ENCODE measurements at places on chromosomes 6 and 20. TPM values are rescaled to one million over a fixed set of nuclear protein-coding genes. Genes with fewer than 3 reads are reported as not detected.

DNA sequence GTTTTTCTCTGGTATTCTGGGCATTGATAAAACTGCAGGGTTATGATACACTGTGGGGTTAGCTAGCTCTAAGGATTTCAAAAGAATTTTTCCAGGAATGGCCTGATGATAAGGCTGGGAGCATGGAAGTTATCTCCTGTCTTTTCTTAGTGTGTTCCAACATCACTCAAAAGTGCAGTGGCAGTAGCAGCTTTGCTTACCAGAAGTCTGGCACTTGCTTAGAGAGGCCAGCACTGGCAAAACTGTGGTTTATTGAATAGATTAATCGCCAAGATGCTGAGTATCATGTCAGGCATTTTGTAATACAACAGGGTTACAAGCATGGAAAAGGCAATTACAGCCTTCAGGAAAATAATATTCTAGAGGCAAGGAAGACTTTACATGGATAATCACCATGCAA is 719.5 kb upstream of the GJE1 start:
- DNase-seq = no peak

TOX2 gene
- 4.6 TPM for total RNA-seq

SLC26A8 gene
- total RNA-seq = not detected

- no peak for DNase-seq
Measured at GRCh38 chr20:61287583-61288275, 35.7 kb downstream of the CDH4 start.

DNA sequence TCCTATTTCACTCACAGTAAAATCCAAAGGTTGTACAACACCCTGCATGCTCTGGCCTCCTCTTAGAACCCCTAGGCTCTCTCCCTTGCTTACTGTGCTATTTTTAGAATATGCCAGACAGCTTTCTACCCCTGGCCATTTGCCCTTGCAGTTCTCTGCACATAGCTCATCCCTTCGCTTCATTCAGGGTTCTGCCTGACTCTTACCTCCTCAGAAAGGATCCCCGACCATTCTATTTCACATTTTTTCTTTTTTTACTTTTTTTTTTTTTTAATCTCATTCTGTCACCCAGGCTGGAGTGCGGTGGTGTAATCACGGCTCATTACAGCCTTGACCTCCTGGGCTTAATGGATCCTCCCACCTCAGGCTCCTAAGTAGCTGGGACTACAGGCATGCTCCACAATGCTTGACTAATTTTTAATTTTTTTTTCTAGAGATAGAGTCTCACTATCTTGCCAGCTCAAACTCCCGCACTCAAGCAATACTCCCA is 33.6 kb downstream of the COMMD7 start:
- DNase-seq = no peak

BNIP5 gene
- not detected for total RNA-seq

TDP2 gene
- 113 TPM for total RNA-seq

DNA sequence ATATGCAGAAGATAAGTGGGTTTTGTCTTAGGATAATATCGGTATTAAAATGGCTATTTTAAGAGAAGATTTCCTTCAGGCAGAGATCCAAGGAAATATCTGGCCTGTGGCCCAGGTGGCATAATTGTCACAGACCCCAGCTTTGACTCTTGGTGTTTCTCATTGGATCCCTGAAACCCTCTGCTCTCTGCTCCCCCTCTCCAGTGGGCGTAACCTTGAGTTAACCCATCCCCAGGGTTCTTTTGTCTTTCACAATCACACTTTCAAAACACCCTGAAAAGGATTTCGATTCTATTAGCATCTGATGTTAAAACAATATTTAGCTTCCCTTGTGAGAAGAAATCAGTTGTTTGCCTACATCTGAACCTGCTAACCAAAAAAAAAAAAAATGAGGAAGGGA is 7.2 kb downstream of the SSTR4 start:
- DNase-seq = no peak

TGM2 gene
- total RNA-seq = 1.9 TPM

LAMA5 gene
- total RNA-seq = 171 TPM

DNA sequence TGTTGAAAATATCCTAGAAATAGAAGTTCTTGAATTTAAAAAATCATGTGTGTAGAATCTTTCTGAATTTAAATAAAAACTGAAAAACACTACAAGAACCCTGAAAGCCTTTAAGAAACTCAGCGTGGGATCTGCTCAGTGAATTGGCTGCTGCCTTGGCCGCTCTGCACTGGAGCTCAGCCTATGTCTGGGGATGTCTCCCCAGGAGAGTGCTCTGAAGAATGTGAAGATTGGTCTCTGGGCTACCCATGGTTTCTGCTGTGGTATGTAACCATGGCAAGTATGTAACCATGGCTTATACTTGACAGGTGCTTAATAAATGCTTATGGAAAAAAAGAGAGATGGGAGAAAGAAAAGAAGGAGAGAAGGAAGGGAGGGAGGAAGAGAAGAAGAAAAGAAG is 3.1 kb upstream of the RRAGD start:
- DNase-seq = no peak

- no peak for DNase-seq
Measured at GRCh38 chr20:11324990-11325389, 592.7 kb upstream of the BTBD3 start.

DEFB124 gene
- not detected for total RNA-seq

- peak; percentile 63 for DNase-seq
Measured at GRCh38 chr6:145749632-145750031, 14.3 kb upstream of the EPM2A start.

DNA sequence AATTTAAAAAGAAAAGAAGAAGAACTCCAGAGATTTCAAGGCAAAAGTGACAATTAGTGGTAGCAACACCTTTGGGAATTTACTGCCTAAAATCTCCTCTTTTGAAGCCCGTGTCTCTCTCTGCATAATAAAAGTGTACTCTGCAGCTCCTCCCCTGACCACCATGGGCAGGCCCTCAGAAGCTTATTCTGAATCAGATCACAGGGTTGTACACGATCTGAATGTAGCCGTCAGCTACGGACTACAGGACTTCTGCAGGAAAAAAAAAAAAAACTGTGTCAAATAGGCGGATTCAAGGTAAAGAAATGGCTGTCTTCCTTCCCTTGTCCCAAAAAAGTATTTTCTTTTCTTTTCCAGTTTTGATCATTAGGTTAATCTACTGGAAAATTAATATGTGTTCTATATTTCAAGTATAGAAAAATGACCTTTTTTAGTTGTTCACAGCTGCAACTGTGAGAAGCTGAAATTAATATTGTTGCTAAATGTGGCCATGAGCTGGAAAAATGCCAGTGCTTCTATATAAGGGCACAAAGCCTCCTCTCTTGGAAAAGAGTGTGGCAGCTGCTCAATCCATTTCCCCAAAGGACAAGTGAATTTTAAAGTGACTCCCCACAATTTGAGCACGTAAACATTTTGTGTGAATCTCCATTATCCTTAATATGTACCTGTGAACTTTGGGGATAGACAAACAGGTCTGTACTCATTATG is 397.4 kb downstream of the C6orf118 start:
- DNase-seq = no peak

GRCh38 chr20:4371623-4372251 is 350.0 kb upstream of the PRND start:
- DNase-seq = no peak

- no peak for DNase-seq
Measured at GRCh38 chr6:31186052-31186734, 15.7 kb upstream of the POU5F1 start.

DNA sequence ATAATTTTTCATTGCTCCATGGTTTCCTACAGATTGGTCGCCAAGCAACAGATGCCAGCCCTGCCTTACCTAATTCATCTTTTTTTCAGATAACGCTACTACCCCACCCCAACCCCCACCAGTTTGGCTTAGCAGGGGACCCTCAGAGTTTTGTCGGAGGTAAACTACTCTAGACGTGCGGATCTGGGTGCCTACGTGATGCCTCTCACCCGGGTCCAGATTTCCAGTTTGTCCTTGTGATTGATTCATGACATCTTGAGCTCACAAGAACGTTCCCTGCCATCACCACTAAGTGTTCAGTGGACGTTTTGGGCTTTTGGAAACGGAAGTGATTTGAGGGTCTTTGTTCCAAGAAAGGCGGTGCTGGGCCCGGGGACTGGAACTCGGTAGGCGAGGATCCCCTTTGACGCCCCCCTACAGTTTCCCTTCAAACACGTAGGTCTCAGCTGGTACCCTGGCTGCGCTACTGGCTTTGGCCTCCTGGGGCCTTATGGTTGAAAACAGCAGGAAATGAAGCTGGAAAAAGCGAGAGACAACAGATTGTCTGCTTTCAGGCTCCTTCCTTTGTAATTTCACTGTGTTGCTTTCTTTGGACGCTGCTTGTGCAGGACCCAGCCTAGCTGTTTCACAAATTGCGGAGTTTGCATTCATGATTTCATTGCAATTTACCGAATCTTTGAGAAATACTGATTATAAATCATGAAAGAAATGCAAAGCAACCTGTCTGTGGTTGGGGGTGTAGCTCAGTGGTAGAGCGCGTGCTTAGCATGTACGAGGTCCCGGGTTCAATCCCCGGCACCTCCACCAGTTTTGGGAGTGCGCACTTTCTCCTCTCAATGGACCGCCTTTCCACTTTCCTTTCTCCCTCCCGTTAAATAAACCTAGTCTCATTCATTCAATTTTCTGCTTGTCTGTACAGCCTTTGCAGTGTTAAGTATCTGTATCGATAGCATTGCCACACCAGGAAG is 81.0 kb downstream of the GPX5 start:
- DNase-seq = peak; percentile 68

- DNase-seq = no peak
Measured at GRCh38 chr6:33028220-33028849, 18.9 kb upstream of the HLA-DOA start.

GRCh38 chr6:85114581-85114935 is 335.3 kb upstream of the NT5E start:
- DNase-seq = no peak

LINC00237 gene
- not detected for total RNA-seq

ASCC3 gene
- 60.2 TPM for total RNA-seq

HLA-DOB gene
- 0.58 TPM for total RNA-seq

DNA sequence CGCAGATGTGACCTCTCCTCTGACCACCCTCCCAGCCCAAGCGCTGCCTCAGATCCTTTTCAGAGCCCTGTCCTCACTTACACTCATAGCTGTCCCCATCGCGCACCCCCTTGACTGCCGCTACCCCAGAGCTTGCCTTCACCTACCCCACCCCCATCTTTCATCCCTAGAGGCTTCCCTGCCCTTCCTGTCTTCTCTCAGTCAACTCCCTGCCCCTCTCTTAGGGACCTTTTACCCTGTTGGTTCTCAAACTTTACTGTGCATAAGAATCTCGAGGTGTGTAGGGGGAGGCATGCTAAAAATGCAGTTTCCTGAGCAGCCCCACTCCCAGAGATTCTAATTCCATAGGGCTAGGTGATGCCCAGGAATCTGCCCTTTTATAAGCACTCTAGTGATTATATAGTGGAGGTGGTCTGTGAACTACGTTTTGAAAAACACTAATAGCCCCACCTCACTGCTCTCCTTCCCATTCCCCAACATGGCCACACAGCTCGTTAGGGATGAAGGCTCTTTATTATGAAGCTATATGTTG is 725 bp downstream of the TM9SF4 start:
- no peak for DNase-seq

ASF1A gene
- 56.8 TPM for total RNA-seq

PRDM13 gene
- total RNA-seq = 1.6 TPM

SNX9 gene
- 27.2 TPM for total RNA-seq

DNA sequence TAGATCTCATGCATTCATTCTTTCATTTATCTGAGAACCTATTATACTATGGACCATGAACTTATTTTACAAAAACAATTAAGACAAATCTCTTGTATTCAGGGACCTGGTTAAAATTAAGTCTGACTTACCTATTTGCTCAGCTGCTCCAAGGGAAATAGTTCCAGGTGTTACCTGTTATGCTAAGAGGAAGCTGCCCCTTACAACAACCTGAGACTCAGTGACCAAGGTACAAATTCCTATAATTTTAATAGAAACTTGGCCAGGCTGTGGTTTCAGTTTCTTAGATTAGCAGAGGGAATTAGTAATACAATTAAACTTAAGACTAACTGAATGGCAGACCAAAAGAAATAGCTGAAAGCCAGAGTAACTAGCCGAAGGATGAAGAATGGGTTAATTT is 48.2 kb upstream of the GMPR start:
- DNase-seq = no peak

BPHL gene
- total RNA-seq = 14.9 TPM

DNA sequence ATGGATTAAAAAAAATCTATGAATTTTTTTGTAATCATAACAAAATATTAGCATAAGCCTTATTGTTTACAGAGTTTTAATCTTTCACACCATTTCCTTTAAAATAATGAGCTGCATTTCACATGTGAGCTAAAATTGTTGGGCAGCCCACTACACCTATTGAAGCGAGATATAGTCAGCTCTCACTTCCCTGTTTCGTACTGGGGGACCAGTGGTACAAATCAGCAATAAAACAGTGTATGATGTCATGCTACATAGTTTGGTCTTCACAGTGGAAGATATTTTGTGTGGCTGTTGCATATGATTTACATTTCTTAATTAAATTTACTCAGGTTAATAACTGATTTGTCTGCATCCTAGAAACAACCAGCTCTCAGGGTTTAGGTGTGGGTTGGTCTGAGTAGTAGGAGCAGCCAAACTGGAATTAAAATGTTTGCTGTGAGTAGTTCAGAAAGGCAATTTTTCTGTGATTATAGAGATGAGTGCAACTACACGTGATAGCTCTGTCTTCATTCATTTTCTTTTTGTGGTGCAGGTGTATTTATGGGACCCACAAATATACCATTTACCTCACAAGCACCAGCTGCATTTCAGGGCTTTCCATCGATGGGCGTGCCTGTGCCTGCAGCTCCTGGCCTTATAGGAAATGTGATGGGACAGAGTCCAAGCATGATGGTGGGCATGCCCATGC is 99.3 kb downstream of the B3GAT2 start:
- no peak for DNase-seq

LY6G5C gene
- 1.3 TPM for total RNA-seq
